Right renal cortex interstitium (tissue), 3 donors: ENCODE measurements at places on chromosomes 6 and 20. TPM values are rescaled to one million over a fixed set of nuclear protein-coding genes. Genes with fewer than 3 reads are reported as not detected.

Gene CCN6
- 3.9 TPM for polyA plus RNA-seq

Gene ARMH2
- polyA plus RNA-seq = not detected

Gene TPBG
- 26.9 TPM for polyA plus RNA-seq

Gene SMLR1
- polyA plus RNA-seq = 1.9 TPM

Gene ADGRF5
- polyA plus RNA-seq = 32.4 TPM

Gene SLC32A1
- 1.4 TPM for polyA plus RNA-seq

Gene PAK5
- 0.49 TPM for polyA plus RNA-seq

Gene FOXC1
- polyA plus RNA-seq = 84.8 TPM

Gene C20orf96
- 29.4 TPM for polyA plus RNA-seq

Gene MAS1
- 0.01 TPM for polyA plus RNA-seq

Gene GINS1
- 19.3 TPM for polyA plus RNA-seq

Gene CGAS
- polyA plus RNA-seq = 3.2 TPM
